ENCODE measurements at places on chromosomes 2 and 18.

DNA sequence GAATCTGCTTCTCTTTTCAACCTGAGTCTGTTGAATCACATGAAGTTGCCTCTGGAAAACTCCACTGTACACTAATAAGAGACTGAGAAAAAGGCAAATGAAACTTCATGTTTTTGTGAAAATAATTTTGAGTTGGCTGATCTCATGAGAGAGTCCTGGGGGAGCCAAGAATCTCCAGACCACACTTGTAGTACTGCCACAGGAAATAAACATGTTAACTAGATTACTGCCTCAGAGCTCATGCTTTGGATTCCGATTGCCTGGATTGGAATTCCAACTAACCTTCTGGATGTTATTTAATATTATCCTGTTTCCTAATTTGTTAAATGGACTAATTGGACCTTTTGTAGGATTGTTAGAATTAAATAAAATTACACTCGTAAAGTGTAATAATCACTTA is 25.2 kb downstream of the NUP35 start:
- no peak for DNase-seq

- no peak for DNase-seq
Measured at GRCh38 chr2:133077269-133077822, 407.3 kb upstream of the LYPD1 start.

GRCh38 chr18:6602365-6602764 is 127.2 kb upstream of the ARHGAP28 start:
- no peak for DNase-seq

DNA sequence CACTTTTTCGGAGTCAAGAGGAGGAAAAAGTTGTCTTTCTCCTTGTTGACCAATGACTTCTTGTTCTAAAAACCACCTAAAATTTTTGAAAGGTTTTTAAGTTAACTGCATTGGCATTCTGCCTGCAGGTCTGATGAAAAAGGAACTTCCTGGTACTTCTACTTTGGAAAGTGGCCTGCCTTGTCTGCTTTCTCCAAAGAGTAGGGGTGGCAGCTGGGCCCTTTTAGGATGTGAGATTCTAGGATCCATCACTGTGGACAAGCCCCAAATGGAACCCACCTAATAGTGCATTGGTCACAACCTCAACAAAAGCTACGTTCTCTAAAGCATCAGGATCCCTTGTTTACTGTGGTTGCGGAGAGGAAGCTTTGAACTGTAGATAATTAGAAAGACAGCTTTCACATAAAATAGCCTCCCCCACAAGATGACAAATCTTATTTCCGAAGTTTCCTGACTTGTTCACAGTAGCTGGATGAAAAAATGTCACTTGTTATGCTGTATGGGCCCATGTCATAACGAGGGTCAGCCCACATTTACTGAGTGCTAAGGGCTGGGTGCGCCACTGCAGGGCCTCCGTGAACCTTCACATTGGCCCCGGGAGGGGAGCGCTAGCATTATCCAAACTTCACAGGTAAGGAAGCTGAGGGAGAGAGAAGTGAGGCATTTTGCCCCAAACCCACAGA is 17.4 kb downstream of the ASPRV1 start:
- no peak for DNase-seq

DNA sequence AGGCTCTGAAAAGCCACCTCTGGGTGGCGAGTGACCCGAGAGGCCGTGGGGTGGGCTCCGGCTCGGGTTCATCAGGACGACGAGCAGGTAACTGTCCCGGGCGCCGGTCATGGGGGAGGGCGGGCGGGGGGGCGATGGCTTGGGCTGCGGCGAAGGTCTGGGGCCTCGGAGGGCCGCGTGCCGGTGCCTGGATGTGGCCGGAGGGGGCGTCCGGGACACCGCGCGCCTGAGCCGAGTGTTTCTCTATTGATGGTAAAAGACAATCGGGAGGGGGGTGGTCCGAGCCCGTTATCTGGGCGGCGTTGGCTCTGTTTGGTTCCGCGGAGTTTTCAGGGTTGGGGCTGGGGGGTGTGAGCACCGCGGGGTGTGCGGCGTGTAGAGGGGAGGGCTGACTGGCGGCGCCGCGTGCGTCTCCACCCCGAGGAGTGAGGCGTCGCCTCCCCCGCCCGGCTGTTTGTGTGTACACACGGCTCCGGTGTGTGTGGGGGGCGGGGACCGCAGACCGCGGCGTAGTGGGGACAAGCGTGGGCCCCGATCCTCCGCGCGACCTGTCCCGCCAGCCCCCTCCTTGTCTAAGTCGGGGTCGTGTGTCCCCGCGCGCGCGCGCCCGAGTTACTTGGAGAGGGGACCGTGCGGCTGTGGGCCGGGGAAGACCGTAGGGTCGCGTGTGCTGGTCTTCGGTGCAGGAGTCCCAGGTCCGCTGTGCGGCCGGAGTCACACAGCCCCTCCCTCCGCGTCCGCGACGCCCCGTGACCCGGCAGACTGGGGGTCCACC is 1.6 kb downstream of the CTIF start:
- DNase-seq: no peak

DNA sequence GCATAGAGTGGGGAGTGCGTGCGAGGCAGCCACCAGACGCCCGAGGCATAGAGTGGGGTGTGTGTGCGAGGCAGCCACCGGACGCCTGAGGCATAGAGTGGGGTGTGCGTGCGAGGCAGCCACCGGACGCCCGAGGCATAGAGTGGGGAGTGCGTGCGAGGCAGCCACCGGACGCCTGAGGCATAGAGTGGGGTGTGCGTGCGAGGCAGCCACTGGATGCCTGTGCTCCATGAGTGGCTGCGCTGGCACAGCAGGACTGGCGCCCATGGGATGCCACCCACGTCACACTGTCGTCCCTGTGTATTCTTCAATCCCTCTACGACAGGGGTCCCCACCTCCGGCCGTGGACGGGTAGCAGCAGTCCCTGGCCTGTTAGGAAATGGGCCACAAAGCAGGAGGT is 221.9 kb downstream of the HDAC4 start:
- DNase-seq: no peak

DNA sequence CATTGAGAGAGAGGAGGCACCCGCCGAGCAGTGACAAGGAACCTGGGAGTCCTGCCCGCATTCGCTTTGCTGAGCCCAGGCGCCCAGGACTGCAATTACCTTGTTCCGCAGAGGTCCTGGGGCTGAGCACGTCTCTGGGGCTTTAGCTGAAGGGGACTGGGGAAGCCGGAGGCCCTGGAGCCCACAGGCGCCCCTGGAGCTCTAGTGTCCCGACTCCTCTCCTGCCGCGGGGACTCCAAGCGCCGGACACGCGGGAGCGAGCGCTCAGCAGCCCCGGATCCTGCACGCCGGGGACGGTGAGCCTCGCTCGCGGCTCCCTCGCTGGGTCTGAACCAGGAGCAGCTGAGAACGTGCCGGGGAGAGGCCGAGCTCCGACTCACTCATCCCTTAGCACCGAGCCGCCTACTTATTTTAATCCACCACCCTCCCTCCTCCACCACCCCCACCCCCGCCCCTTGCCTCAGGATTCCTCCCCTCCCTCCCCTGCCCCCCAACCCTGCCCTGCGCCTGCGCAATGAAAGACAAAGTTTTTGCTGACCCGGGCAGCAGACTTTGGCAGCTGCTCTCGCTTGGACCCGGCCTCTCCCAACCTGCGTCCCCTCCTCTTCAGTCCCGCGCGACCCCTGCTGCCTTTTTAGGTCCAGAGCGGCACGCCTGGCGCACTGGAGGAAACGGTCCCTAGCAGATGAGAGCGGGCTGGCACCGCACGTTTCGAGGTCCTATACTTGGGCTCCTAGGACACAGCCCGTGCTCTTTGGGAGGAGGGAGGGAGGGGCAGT is at the start of gene OSR1:
OSR1 (minus strand) TSS at position 382 of the 779 bp plus-strand sequence. CDS start 4,818 bp downstream, outside the sequence.
- DNase-seq: no peak

GRCh38 chr2:215751200-215751910 is 262.0 kb downstream of the MREG start:
- DNase-seq: no peak

- no peak for DNase-seq
Measured at GRCh38 chr2:128440666-128441340, 122.1 kb upstream of the HS6ST1 start.

- DNase-seq: no peak
Measured at GRCh38 chr2:213640738-213641425, 356.6 kb downstream of the SPAG16 start.

GRCh38 chr2:59585655-59586054 is 967.8 kb downstream of the BCL11A start:
- DNase-seq: no peak

- no peak for DNase-seq
Measured at GRCh38 chr2:109422071-109422757, 191.6 kb downstream of the SEPTIN10 start.

- no peak for DNase-seq
Measured at GRCh38 chr18:24138409-24138788, 463 bp upstream of the CABYR start.

DNA sequence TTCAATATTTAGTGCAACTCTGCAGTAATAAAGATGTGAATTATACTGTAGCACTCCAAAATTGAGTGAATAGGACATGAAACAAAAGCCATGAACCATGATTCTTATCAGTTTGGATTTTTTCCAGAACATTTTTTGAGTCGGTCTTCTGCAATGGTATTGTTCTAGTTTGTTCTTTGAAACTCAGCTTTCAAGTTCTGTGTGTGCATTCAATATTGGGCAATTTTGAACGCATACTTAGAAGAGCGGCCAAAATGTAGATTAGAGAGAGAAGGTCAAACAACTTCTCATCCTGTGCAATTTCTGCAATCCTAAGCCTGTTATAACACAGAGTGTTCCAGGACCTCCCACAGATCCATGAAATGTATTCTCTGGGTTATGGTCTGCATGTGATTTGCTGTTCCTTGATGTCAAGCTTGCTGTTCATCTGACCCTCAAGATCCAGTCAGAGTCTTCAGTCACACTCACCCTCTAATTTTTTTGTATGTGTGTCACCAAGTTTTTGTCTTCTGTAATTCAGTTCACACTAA is 48.3 kb downstream of the TSPYL6 start:
- DNase-seq: no peak

- DNase-seq: no peak
Measured at GRCh38 chr2:100832885-100833284, 12.9 kb downstream of the NPAS2 start.

DNA sequence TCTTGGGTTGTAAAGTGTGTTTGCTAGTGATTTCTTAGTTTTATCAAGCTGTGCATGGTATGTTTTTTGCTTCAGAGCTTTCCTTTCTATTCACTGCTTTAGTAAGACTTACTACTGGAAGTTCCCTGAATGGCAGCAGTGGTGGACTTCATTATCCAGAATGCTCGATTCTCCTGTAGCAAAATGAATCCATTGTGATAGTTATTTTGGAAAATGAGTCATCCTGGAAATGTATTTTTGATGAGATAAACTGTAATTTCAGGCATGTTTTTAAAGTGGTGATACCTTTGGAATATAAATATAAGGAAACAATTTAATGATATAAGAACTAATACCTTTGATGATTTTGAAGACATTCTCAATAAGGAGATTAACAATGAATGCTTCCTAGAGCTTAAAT is 387.1 kb downstream of the PTPRM start:
- DNase-seq: no peak

- no peak for DNase-seq
Measured at GRCh38 chr18:23945416-23946079, 69.0 kb upstream of the TTC39C start.

DNA sequence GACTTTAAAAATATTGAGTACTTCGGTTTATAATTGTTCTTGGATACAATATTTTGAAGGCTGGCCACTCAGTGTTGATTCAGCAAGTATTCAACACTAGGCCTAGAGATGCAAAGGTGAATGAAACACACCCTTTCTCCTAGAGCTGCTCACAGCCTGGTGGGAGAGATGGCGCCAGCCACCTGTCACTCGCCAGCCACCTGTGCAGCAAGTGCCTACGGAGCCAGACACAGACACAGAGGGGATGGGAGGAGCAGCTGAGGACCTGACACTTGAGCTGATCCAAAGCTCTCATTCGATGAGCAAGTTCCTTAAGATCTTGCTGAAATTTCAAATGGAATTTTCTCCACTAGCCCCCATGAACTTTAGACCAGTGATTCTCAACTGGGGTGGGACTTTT is 151.1 kb upstream of the RIOK3 start:
- no peak for DNase-seq

GRCh38 chr18:41745166-41746049 is 209.6 kb upstream of the PIK3C3 start:
- no peak for DNase-seq

- no peak for DNase-seq
Measured at GRCh38 chr2:191910518-191910917, 63.6 kb upstream of the CAVIN2 start.

GRCh38 chr2:115568643-115569042 is 1126.2 kb downstream of the DPP10 start:
- no peak for DNase-seq

GRCh38 chr2:205148755-205149154 is 533.5 kb upstream of the NRP2 start:
- no peak for DNase-seq

DNA sequence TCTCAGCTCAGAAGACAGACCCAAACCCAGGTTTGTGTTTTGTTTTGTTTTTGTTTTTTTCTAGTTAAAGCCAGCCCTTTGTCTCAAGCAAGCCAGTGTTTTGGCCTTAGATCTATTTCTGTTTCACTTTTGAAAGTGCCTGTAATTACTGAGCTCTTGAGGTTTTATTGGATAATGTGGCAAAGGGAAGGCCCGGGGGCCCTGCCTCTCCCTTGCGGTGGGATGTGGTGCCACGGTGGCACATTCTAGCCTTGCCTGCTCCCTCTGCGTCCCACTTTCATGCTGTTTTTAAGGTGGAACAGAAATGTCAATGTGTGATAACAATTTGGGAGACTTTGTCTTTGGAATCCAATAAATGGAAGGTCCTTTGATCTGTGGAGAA is 2.5 kb downstream of the HPCAL1 start:
- no peak for DNase-seq

DNA sequence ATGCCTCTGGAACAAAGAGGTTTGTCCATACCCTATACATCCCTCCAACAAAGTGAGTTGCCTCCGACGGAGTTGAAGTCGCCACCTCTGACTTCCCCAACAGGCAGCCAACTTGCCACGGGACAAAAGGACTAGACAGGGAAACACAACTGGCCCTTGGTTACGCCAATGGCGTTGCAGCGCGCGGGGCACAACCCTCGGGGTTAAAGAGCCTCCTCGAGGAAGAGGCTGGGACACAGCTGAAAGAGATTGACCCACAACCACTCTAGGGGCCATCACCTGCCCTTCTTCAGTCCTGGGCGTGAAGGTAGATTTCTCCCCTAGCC is 545 bp downstream of the GTF3C2 start:
- DNase-seq: no peak

DNA sequence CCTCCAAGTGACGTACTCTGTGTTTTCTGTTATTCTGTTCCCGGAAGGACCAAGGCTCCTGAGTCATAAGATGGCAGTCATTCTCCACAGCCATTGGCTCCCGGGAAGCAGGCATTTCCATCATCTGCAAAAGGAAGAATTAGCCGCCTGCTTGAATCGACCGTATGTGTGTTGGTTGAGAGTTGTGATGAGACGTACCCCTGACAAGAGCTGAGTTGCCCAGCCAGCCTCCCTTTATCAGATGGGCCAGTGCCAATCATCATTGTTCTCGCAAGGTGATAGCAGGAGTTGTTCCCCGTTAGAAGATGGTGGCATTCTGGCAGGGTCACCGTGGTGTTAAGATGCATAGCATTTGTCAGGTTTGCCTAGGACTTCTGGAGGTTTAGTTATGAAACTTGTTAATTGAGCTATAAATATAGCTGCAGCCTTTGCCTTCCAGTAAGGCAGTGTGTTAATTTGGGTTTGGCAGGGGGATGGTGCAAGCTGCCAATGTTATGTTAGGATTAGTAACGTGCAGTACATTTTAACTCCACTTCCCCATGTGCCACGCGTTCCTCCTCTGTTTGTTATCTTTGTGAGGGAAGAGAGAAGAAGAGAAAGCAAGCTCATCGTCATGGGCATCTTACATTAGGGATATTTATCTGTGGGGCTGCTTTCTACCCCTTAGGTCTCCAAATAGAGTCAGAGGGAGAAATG is 652.7 kb upstream of the FANCL start:
- no peak for DNase-seq

Measured in keratinocyte (primary cell).